ENCODE measurements at places on chromosomes 2 and 18.

DNA sequence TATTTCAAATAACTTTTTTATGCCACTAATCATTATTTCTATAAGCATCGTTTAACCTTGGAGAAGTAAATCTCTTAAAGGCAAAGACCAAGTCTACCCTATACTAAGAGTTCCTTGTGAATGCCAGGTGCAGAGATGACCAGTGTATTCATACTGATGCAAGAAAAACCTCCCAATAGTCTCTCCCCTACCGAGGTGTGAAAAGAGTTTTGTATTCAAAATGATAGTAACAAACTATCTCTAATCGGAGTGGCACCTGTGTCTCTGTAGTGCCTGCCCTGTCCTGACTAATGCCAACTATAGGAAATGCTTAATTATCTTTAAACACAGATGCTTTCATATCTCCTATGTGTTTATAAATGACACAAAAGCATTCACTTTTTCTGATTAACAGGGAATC lies 798.5 kb downstream of the TRIB2 start:
- no peak for DNase-seq

DNA sequence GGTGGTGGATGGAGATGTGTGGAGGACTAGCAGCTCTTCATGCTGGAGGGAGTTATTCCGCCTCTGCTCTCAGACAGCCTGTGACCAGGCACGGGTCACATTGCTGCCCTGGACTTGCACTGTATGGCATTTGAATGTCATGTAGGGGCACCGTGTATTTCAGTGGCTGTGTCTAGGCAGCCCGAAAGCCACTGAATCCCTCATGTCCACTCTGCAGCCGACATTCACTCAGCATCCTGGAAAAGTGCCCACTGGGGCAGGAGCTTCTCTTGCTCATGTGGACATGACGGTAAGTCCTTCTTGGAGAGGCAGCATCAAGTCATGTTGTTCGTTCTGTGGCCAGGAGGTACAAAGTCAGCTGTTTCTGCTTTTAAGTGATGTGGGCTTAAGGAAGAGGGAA lies 127.9 kb downstream of the SH3RF3 start:
- DNase-seq: no peak

DNA sequence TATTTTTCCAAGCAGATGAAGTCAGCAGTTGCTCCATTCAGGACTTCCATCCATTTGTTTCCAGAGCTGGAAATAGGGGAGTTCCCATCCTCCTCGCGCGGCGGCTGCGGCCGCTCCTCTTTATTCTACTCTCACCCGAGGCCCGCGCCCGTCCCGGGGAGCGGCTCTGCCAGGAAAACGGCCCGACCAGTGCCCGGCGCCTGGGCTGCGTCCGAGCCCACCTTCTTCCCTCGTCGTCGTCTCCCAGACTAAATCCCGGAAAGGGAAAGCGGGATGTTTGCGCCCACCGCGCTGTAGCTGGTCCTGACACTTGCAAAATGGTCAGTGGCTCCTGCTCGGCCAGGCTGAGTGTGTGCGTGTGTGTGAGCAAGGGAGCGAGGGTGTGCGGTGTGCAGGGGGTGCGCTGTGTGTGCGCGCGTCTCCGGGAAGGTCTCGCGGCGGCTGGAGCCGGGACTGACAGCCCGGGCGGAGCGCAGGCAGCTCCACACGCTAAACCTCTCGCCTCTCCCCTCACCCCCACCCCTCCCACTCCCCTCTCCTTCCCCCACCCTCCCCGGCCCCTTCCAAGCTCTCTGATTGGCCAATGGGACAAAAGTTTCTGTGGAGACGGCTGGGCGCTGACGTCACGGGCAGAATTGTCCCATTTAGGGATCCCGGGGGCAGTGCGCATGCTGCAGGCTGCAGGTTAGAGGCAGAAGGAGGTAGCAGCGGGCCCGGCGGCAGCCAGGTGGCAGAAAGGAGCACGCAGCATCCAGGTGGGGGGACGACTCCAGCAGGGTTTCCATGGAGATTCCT lies at the start of gene NOL4:
NOL4 (minus strand) TSS at position 491 of the 795 bp plus-strand sequence. CDS start 1,660 bp downstream, outside the sequence.
- peak; percentile 88 for DNase-seq

GRCh38 chr2:102442967-102443828 lies 20.2 kb downstream of the IL18RAP start:
- DNase-seq: peak; percentile 23

GRCh38 chr2:154455166-154455565 lies 243.3 kb upstream of the KCNJ3 start:
- DNase-seq: no peak

GRCh38 chr2:164335947-164336346 lies 285.3 kb downstream of the GRB14 start:
- no peak for DNase-seq

GRCh38 chr2:215577356-215577755 lies 141.5 kb upstream of the FN1 start:
- DNase-seq: no peak
